ENCODE measurements at places on chromosomes 3 and 15.

DNA sequence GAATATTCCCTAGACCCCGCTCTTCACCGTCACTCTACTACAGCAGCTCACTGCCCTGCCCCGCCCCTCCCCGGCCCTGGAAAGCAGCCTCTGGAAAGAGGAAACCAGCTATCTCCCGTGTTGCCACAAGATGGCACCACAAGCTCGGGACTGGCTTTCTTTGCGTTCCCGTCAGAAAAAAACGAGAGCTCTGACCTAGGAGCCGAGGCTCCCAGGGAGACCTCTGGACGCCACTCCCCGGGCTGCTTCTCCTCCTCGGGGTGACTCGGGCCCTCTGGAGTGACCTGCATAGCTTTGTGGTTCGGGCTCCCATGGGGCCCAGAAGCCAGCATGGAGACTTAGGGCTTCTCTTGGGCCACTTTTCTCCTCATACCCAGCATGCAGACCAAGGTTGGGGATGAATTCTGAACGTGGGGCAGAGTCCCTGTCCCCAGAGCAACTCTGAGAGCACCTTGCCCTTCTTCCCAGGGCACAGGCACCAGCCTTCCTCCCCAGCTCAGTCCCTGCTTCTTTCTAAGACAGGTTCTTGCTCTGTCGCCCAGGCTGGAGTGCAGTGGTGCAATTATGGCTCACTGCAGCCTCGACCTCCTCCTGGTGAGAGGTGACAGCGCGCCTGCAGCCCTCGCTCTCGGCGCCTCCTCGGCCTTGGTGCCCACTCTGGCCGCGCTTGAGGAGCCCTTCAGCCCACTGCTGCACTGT is 19.0 kb downstream of the STOML1 start:
- DNase-seq = peak; percentile 80

GRCh38 chr3:134147411-134147810 is 103.2 kb downstream of the RYK start:
- no peak for DNase-seq

DNA sequence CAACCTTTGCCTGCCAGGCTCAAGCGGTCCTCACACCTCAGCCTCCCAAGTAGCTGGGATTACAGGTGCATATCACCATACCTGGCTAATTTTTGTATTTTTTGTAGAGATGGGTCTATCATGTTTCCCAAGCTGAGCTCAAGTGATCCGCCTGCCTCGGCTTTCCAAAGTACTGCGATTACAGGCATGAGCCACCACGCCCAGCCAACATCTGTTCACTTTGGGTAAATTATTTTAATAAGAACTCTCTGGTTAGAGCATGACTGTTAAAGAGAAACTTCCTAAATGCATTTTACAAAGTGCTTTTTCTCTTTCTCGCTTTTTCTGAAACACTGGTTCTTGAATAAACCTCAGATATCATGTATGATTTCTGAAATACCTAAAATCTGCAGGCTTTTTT is 172.5 kb downstream of the PTPRG start:
- no peak for DNase-seq

DNA sequence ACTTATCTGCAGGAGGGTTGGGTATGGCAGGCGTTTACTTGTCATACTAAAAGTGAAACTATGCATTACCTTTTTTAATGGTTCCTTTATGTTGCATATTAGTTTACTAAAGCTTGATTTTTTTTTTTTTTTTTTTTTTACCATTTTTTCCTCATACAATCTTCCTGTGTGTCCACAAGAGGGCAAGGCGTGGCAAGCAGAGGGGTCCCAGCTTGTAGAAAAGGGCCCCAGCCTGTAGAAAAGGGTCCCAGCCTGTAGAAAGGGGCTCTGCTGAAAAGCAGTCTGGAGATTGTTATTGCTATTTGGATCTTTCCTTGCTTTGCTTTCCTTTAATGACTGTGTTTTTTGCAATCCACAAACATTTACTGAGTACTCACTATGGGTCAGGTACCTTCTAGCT is 21.9 kb downstream of the MKRN2 start:
- DNase-seq = no peak

GRCh38 chr15:51198701-51199232 is 104.1 kb upstream of the TNFAIP8L3 start:
- DNase-seq = no peak

GRCh38 chr3:60809857-60810610 is 441.2 kb downstream of the FHIT start:
- DNase-seq = no peak

GRCh38 chr3:123552095-123552714 is 32.6 kb downstream of the HACD2 start:
- no peak for DNase-seq

GRCh38 chr15:74619916-74620635 is 4.4 kb downstream of the CLK3 start:
- DNase-seq = no peak

DNA sequence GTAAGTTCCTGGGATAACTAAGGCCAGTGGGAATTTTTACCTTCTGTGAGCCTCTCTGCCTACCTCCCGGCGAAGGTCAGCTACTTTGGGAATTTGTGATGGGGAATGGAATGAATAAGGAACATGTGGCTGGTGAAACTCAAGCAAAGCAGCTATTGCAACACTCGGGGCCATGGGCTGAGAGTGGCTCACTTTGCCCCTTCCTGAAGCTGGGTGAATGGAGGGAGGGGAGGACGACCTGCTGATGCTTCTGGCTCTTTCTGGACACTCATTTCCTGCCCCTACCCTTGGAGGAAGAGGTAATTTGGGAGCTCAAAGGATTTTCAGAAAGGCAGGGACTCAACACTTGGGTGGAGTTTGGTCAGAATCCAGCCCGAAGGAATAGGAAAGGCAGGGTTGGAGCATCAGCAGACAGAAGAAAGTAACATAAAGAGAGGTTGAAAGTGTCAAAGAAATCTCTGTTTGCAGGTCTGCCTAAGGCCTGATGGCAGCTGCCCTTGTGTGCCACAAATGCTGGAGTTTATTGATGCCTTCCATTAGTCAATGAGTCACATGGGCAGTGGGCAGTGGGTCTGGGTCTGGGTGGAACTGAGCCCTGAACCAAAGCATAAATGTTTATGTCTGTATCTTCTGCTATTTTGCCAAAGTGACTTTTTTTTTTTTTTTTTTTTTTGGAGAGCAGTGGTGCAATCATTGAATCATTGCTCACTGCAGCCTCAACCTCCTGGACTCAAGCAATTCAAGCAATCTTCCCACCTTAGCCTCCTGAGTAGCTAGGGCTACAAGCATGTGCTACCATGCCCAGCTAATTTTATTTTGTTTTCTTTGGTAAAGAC is 12.4 kb downstream of the LAMP3 start:
- DNase-seq = no peak

DNA sequence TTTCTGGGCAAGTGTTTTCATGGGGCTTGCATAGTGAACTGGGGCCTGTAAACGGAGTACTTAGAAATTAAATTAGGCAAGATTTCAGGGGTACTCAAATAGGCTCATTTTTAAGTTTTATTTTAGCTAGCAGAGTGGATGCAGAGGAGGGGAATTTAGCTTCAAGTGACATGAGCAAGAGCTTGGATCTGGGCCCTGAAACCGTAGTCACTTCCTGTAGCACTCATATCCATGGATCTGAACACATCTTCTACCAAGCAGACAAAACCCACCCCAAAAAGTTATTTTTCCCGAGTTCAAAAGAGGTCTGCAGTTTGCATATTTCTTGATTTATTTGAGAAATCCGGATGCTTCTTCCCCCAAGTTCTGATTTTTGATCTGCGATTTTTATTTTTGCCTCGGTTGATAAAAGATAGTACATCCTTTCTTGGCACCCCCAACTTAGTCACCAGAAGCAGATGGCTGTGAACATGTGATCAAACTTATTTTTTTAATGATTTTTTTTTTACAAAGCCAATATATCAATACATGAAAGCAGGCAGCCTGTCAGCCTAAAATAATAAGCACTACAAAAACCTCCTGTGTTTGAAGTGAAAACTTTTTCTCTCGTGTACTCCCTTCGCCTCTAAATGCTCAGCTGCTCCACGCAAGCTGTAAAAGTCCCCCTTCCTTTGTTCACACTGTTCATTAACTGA is 36.6 kb upstream of the STT3B start:
- no peak for DNase-seq

DNA sequence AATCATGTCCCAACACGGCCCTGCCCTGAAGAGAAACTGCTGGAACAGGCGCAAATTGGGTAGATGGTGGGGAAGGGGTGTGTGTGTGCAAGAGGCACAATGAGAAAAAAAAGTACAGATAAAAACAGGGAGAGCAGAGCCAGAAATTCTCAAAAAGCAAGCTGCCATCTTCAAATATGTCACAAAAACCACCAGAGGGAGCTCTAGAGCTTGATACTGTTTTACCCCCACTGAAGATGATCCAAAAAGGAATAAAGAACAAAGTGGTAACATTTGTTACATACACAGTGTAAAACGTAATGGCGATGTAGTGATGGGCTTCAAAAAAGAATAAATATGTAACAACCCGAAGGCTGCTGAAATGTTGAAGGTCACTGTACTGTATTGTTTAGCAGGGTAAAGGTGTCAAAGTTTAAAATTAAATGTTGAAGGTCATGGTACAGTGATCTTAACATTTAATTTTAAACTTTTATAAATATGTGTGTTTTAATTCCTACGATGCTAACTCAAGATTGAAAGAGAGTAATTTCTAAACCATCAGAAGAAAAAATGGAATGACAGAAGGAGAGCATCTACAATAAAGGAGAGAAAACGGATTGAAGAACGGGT is 6.0 kb downstream of the SNRPA1 start:
- peak; percentile 85 for DNase-seq

- no peak for DNase-seq
These were observed 13.2 kb downstream of the TM4SF4 start for GRCh38 chr3:149487598-149488197.

DNA sequence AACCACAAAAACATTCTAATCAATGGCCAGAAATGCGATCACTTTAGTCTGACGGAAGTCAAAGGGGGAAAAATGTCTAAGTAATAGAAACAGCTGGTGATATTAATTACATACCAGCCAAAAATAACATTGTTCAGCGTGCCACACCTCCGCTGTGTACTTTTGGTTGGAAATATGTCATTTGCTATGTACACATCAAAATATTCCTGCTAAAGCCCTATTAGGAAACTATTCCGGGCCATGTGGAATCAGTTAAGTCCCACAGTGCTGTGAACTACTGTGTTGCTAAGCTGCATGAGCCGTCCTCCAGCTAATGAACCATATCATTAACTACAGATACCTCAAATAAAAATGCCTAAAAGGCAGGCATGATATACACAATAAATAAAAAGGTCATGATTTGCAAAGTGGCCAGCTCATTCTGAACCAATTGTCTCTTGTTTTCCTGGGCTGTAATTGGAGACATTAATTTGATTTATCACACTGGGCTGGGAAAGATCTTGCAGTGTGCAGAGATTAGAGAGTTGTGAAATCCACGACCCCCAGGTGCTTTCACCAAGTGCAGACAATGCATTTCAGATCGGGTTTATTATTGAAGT is 200.5 kb upstream of the LRTM1 start:
- DNase-seq = no peak

- peak; percentile 55 for DNase-seq
These were observed 34.9 kb downstream of the DCLK3 start for GRCh38 chr3:36729204-36730056.

DNA sequence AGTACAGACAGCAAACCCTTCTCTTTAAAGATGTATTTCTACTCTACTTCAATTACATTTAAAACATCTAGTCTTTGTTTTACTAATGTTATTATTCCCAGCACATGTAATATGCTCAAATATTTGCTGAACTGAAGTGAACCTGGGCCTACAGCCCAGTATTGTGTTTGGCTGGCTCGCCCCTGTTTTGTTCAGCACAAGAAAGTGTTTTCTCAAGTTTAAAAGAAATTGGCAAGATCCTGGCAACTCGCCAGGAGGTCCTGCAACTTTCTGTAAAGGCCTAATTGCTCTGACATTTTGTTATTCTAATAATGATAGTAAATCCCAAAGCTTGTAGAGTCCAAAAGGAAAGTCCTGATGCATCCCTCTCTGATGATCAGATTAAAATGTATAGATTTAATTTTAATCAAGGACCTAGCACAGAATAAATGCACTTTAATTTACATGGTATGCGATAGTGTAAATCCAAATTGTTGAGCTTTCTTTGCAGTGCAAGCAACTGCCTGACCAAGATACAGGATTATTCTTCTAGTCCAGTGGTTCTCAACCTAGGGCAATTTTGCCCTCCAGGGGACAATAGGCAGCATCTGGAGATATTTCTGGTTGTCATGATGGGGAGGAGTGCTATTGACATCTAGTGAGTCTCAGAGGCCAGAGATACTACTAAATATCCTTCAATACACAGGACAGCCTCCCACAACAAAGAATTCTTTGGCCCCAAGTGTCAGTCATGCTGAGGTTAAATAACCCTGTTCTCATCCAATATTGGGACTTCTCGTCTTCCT is 35.7 kb upstream of the TMOD3 start:
- no peak for DNase-seq

DNA sequence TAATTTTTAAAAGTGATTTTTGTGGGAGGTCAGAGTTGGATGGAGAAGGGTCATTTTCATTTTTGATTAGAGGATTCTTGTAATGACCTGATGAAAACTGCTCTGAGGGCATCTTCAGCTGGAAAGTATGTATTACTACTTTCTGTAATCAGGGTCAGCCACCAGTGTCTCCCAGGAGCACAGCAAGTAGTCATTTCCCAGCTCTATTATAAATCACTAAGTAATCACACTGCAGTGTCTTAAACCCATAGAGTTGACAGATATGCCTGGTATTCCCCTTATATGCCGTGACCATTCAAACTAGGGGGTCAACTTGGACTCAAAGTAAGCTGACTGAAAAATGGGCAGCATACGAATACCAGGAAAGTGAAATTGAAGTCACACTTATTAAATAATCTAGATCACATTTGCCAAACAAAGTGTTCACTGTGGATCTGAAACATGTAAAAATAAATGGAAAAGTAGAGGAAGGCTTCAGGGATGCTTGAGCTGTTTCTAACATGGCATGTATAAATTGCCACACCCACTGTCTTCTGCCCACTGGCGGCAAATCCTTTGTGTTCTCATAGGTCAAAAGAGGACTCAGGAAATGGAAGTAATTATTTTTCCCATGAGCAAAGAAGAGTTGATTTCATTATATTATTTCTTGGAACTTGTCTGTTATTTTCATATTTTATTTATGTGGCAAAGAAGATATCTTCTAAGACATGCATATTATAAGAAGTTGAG is 105.7 kb downstream of the MBNL1 start:
- no peak for DNase-seq

- DNase-seq = no peak
These were observed 963.2 kb downstream of the PLOD2 start for GRCh38 chr3:145197821-145198220.

GRCh38 chr3:50580683-50581458 is 11.5 kb downstream of the HEMK1 start:
- DNase-seq = no peak

GRCh38 chr3:129004639-129005295 is 3.7 kb downstream of the EFCC1 start:
- no peak for DNase-seq
